NCI-H1417 treated with DMSO at 0.1 percent for 48 hours (cell line): ENCODE measurements at places on chromosomes 1 and 21.
A peak's percentile ranks its signal among the peaks of the same experiment; 100 is the strongest.

DNA sequence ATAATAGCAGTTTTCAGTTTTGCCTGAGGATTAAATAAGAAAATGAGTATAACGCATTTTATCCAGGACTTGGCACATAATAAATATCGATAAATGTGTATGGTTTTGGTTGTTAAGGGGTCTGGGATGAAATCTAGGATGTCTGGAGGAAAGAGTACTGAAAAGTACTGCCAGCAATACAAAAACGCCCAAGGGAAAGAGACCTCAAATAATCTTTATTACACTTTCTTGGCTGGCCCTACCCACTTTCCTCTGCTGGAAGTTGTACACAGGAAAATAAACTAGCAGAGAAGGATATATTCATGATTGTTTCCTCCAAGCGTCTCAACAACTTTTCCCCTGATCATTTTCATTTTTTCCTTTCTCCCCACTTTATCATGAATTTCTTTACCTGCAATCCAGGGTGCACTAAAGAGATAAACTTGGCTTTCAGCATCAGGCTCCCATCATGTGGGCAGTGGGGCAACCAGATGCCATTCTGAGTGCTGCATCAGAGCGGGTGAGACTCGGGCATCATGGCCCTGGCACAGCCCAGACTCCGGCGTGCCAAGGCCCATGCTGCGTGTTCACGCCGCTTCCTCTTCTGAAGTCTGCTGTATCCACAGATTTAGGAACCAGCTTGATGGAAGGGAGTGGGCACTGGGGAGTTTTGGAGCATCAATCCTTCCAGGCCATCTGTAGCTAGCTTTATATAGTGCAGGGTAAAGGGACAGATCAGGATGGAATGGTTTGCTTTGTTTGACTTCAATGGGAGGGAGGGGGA is 35.8 kb upstream of the PLXNA2 start:
- DNase-seq: no peak

- no peak for DNase-seq
Observed at GRCh38 chr1:225561675-225562074, 91.2 kb downstream of the ENAH start.

GRCh38 chr21:29647353-29647781 is 292.4 kb downstream of the GRIK1 start:
- DNase-seq: no peak

- no peak for DNase-seq
Observed at GRCh38 chr1:45299981-45300668, 26.6 kb upstream of the HPDL start.

DNA sequence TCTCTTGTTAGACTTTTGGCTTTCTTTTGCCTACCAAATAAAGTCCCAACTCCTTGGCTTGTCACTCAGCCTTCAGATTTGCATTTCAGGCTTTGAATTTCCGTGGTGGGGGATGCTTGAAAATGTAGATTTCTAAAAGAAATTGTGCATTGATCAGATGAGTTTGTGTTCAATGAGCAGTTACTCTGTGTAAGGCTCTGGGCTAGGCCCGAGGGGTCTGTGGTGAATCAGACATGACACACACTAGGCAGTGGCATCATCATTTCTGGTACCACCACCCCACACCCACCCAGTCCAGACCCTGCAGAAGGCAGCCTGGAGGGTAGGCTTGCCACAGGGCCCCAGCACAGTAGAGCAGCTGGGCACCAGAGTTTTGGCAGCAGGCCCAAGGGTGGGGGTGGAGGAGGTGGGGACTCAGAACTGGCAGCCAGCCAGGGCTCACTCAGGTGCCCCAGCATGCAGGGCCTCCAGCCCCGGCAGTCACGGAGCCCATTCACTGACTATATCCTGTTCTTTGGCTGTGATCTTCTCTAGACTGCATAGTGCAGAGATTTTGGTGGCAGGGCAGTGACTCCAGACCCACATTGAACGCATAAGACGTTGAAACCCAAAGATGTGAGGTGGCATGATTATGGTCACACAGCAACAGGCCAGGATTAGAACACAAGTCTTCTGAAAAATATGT is 97.2 kb upstream of the ARTN start:
- DNase-seq: peak; percentile 82

GRCh38 chr21:43866260-43866629 is 1.2 kb downstream of the AGPAT3 start:
- no peak for DNase-seq

GRCh38 chr1:202068596-202068995 is 54.1 kb upstream of the GPR37L1 start:
- DNase-seq: no peak

- no peak for DNase-seq
Observed at GRCh38 chr21:44758781-44759627, 42.6 kb downstream of the UBE2G2 start.

DNA sequence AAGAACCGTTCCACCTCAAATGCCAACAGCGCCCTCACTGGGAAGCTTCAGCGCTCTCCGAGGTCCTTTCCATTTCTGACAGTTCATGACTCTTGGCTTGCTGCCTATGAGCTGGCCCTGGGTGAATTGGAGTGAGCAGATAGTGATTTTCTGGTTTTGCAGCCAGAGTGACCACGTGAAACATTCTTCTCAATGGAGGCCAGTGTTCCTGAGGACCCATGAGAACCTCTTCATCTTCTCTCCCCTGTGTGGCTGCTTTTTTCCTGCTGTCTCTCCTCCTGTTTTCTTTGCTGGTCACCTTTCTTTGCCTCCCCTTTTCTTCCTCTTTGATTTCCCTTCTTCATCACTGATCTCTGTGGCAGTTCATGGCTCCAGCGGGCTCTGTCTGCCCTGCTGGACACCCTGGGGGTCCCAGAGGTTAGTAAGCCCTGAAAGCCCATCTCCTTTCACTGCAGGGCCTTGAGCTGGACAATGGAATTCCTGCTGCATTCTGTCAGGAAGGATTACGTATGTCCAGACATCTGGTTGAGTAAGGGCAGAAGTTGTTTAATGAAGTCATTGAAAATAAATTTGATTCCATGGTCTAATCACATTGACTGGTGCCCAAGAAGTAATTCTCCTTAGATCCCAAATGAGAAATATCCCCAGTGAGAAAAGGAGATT is 29.9 kb downstream of the VASH2 start:
- no peak for DNase-seq

- DNase-seq: no peak
Observed at GRCh38 chr1:202007805-202008489, 2.4 kb upstream of the ELF3 start.

DNA sequence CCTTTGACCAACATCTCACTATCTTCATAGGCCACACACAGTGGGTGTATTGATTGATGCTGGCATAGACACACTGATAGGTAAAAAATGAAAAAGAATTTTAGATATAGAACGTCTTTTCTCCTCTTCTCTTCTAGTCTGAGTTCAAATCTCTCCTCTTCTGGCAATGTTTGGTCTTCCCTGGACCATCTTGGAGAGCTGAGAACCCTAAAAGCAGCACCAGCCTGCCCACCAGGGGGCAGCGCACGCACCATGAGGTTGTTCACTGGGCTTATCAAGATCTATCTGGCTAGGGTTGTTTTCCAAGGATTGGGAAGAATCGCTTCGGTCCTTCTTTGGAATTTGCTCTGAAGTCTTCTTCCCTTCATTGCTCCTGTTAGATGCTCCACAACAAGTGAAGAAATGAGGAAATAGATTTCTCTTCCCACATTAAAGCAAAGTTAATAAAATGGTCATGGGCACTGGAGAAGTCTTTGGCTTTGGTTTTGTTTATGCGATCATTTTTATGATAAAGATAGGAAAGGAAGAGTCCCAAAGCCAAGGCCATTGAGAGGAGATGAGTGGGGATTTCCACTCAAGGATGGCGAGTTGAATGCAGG is 104.0 kb upstream of the OLIG2 start:
- no peak for DNase-seq

DNA sequence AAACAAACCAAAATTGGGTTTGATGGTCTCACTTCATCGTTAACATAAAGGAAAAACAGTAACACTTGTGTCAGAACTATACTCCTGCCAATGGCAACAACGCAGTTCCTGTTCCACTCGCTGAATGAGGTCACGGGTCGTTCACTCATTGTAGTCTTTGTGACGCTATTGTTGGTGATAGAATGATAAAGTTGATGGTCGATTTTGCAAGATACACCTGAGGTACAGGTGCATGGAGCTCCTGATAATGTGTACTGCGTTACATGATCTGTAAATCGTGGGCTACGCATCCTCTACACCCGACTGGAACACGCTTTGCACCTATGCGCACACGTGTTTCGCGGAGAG is 391 bp upstream of the CENPS start:
- DNase-seq: no peak

DNA sequence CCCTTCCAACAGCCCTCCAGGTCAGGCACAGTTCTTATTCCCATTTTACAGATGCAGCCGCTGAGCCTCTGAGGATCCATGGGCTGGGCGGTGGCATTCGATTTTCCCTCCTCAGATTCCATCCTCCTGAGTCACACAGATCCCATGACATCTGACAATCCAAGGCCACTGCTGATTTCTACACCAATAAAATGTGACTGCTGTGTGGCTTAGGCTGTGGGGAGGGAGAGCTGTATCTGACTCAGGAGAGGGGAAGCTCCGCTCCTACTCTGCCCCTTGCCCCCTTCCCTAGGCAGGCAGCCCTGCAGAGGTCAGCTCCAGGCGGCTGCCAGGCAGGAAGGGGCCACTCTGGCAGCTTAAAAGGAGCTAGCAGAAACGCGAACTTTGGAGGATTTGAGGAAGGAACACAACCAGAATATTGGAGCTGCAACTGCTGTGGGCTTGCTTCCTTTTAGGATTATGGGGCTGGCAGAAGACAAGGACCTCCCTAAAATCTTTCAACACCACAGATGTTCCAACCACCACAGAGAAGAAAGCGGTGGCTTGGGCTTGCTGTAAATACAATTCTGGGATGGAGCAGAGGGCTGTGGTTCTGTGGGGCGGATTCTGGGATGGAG is 50.0 kb downstream of the MRPL37 start:
- no peak for DNase-seq

DNA sequence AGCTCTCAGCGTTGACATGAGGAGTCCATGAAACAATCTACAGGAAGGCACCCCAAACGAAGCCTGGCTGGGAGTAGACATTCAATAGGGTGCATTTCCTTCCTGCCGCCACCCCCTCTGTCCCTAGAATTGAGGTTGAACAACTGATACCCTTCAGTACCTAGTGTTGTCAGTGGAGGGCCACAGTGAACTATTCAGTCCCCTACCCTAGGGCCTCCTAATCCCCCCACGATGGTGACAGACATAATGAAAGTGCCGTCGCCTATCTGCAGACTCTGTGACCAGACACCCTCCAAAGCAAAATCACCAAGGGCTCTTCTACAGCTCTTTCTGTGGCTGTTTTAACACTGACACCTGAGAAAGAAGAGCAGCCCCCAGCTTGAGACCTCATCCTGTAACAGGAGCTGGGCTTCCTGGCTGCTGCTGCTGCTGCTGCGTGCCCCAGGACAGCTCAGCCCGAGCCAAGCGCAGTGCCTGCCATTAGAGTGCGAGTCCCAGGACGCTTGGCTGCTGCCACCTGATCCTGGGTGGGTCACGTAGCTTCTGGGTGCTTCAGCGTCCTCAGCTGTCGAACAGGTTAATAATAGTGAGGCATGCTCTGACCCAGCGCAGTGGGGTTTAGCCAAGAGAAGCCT is 183.0 kb downstream of the ZBTB18 start:
- no peak for DNase-seq

GRCh38 chr1:23868557-23869016 is 497 bp upstream of the FUCA1 start:
- DNase-seq: no peak

DNA sequence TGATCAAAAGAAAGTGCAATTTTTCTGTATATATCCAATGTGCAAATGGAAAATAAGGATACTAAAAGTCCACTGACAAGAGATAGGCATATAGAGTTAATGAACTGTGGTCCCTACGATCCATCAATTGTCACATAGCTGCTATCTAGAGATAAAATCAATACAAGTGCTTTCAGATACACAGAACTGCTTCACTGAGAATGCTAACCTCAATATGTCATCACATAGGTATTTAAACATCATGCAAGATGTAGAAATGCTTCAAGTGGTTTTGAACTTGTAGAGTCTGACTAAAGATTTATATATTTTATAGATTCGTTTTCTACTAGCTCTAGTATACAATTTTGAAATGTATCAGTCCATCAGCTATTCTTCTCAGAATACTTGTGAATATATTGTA is 1604.7 kb downstream of the PLA2G4A start:
- DNase-seq: no peak

DNA sequence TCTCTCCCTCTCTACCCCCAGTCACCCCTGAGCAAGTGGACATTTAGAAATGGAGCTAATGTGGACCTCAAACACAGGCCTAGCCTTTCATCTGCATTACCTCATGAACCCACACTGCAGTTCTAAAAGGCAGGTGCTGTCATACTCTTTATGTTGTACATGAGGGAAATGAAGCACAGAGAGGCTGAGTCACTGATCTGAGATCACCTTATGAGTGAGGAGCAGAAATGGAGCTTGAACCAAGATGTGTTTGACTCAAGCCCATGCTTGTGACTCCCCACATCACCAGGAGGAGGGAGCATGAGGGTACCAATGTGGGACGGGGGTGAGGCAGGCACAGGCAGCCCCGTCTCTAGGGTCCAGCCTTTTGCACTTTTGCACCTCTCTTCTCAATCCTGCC is 702.8 kb downstream of the PTPRU start:
- DNase-seq: no peak

DNA sequence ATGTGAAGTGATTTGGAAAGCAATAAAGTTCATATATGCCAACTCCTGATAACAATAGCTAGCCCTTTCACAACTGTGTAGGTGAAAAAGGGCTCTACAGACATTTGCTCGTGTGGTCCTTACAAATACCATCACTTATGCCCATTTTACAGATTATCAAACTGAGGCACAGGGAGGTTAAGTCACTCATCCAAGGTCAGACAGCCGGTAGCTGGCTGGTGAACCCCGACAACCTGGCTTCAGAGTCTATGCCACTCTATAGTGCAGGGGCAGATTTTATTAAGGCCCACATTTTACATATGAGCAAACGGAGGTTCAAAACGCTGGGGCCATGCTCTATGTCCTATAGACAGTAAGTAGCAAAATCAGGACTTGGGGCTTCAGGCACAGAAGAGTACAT is 280.5 kb downstream of the RRAGC start:
- no peak for DNase-seq

DNA sequence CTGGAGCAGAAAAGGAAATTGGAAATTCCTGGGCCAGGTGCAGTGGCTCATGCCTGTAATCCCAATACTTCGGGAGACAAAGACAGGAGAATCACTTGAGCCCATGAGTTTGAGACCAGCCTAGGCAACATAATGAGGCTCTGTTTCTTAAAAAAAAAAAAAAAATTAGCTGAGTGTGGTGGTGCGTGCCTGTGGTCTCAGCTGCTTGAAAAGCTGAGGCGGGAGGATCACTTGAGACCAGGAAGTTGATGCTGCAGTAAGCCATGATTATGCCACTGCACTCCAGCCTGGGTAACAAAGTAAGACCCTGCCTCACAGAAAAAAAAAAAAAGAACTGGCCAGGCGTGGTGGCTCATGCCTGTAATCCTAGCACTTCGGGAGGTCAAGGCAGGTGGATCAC is 56.7 kb downstream of the SRSF11 start:
- no peak for DNase-seq

GRCh38 chr1:236959112-236959511 is 45.1 kb downstream of the MT1HL1 start:
- no peak for DNase-seq
